HCT116 (cell line): ENCODE measurements at places on chromosomes 7 and 10. TPM values are rescaled to one million over a fixed set of nuclear protein-coding genes. Genes with fewer than 3 reads are reported as not detected.

The DUSP5 gene
- total RNA-seq = 137 TPM

GRCh38 chr10:68446179-68446578 lies 25.6 kb downstream of the DNA2 start:
- H3K4me1 ChIP-seq = no peaks in the 10 kb centered on the region
- no peak for DNase-seq
- no peaks in the 10 kb centered on the region for H3K27me3 ChIP-seq
- H3K27ac ChIP-seq = no peak overlapping the region
- peaks cover 24% of the 10 kb centered on the region for H3K36me3 ChIP-seq
- H3K4me3 ChIP-seq = no peak overlapping the region

- no peak for DNase-seq
- H3K27ac ChIP-seq = no peak overlapping the region
- H3K4me3 ChIP-seq = no peak overlapping the region
- H3K4me1 ChIP-seq = no peaks in the 10 kb centered on the region
- H3K36me3 ChIP-seq = no peaks in the 10 kb centered on the region
Observed at GRCh38 chr10:60618861-60619260, 159.4 kb upstream of the CDK1 start.

DNA sequence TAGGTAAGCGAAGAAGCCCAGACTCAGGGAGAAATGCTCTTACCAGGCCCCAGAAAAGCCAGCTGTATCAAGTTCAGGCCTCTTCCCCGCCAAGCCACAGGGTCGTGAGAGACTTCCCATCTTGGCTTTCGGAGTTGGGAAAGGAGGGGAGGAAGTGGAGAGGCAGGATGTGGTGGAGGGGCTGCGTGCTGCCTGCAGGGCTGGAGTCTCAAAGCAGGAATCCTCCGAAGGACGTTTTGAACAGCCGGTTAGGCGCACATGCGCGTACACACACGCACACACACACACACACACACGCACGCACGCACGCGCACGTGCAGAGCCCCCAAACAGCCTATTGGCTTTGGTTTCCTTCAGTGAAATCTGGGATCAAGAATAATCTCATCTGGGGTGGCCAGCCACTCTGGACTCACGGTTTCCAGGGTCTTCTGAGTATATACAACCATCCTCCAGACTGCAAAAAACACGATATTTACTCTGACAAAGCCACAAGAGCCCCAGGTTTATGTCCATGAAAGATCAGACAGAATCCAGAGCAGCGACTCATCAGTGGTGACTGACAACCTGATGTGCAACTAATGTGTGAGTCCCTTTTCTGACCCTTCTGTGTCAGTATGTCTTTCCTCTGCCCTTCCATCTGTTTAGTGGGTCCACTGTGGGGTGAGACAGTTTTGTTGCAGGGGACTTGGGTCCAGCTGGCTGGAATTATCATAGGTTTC lies 115.0 kb upstream of the ZNF438 start:
- no peak overlapping the region for H3K27ac ChIP-seq
- DNase-seq = peak; percentile 60
- peaks cover 24% of the 10 kb centered on the region for H3K4me1 ChIP-seq
- H3K36me3 ChIP-seq = no peaks in the 10 kb centered on the region
- no peaks in the 10 kb centered on the region for H3K27me3 ChIP-seq

DNA sequence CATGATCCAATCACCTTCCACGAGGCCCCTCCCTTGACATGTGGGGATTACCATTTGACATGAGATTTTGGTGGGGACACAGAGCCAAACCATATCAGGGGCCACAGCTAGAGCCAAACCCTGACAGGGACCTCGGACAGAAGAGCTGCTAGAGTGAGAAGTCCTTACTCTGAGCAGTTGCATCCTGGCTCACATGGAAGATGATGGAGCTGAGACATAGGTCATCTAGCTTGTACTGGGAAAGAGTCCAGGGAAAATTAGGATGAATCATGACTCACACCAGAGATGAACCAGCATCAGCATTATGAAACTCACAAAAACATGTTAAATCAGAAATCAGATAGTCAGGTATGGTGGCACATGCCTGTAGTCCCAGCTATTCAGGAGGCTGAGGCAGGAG lies 12.8 kb upstream of the FMC1 start:
- DNase-seq = no peak
- H3K4me1 ChIP-seq = no peaks in the 10 kb centered on the region
- H3K4me3 ChIP-seq = no peak overlapping the region
- no peak overlapping the region for H3K27ac ChIP-seq

The ANXA8L1 gene
- total RNA-seq = not detected

DNA sequence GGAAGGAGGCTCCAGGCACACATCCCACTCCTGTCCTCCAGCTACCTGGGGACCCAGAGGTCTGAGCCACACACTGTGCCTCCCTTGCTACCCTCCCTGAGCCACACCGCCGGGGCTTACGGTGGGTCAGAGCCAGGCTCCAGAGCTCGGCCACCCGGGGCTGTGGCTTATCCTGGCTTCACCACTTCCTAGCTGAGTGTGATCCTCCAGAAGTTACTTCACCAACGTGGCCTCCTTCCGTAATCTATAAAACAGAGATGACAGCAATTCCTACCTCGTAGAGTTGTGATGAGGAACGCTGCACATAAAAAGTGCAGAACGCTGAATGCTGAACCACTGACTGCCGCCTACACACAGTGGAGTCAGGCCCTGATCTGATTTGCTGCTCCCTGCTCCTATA lies 285.0 kb downstream of the PRPF18 start:
- H3K4me3 ChIP-seq = no peak overlapping the region
- no peaks in the 10 kb centered on the region for H3K36me3 ChIP-seq
- 0 out of 2 replicates have a peak, but pooled peaks cover 4% of the 10 kb centered on the region for H3K27me3 ChIP-seq
- DNase-seq = no peak
